ENCODE measurements at places on chromosomes 11 and 22.

DNA sequence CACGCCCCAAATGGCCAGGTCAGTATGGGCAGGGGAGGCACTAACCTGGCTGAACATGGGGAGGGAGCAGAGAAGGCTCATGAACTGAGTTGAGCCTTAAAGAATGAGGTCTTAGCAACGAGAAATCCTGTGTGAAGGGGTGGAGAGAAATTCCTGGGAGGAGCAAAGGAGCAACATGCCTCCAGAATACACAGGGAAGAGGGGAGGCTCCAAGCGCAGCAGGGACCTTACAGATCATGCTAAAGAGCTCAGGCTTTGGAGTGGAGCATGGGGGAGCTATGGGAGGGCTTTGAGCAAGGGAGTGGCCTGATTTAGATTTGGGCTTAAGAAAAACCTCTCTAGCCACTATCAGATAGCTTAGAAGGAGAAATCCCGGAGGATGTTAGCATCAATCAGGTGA is 88.1 kb downstream of the MN1 start:
- DNase-seq: no peak

DNA sequence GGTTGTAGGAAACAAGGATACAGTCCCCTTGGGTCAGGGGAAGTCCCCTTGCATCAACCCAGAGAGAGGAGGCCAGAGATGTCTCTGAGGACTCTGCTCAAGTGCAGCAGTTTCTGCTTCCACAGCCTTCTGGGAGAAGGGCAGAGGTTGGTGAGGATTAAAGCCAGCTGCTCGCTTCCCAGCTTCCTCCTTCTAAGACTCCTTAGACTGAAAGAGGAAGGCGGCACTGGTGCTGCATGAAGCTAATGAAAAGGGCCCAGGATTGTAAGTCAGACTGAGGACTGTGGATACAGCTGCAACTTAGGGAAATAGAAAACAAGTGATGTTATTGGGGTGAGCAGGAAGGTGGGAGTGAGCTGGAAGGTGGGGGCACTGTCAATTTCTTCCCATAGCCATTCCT is at the start of gene OR52K1:
Gene OR52K1, plus strand, starts transcription at position 202 of the 400 bp plus-strand sequence. CDS start 6,255 bp downstream, outside the sequence.
- no peak for DNase-seq

DNA sequence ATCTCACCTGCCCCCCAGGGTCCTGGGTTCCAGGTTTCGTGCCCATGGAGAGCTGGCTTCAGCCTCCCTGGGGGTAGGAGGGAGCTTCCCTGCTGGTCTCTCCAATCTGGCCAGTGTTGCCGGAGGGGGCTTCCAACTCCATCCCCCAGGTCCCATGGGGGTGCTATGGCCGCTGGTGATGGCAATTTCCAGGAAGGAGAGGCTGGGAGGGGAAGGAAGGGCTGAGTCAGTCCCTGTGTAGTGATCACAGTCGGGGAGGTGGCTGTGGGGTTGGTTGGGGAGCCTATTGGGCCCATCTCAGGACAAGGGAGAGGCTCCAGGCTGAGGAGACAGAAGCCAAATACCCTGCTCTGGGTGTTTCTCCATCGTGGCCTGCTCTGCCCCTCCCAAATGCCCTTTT is 5.7 kb upstream of the CDC42EP2 start:
- DNase-seq: no peak

DNA sequence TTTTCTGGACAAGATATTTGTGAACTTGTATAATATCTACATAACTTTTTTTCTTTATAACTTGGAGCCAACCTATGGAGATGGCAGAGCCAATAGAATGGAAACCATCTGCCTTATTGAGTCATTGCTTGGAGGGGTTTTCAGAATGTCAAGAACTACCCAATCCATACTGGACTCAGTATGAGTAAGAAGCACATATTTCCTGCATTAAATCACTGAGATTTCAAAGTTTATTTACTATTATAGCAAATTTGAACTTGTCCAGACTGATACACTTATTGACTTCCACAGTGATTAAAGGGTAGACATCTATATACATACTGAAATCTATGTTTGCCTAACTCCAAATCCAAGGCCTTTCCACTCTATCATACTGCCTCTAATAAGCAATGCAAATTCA is 704.0 kb downstream of the KCNA4 start:
- DNase-seq: no peak

DNA sequence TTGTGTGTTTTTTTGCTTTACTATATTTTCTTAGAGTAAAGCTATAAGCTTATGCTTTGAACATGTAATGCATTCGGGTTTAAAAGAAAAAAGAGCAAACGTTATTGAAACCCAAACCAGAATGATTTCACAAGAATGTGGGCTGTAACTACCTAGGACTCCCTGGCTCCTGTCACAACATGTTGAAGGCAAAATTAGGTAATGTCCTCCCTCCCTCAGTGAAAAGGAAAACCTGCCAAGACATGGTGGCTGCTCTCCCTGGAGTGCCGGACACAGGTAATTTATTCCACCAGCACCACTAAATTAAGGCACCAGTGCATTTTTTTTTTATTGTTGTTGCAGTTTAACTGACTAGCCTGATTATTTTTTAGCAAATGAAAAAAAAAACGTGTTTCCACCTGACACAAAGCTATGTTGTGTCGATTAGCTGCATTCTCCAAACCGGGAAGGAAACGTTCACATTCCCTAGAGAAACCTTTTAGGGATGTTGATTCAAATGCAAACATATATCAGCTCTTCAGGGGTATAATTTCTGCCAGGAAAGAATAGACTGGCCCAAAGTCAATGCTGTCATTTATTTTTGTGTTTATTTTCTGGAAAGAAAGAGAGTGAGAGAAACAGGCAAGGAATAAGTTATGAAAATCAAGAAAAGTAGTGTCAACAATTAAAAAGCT is 134.6 kb downstream of the CCDC34 start:
- no peak for DNase-seq

DNA sequence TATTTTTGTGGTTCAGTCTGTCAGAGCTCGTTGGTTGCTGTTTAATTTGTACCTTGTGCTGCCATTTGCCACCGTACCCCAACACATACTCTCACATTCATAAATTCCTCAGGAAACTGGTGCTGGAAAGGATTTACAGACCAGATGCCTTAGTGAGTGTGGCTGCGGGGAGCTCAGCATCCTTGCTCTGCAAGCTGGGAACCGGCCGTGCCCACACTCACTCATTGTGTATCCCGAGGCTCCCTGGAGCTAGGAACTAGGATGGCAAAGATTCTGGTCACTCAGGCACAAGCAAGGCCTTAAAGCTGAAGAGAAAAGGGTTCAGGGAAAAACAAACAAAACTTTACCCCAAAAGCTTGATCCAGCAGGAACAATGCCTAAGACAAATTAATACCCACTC is 64.6 kb upstream of the TTC12 start:
- no peak for DNase-seq

DNA sequence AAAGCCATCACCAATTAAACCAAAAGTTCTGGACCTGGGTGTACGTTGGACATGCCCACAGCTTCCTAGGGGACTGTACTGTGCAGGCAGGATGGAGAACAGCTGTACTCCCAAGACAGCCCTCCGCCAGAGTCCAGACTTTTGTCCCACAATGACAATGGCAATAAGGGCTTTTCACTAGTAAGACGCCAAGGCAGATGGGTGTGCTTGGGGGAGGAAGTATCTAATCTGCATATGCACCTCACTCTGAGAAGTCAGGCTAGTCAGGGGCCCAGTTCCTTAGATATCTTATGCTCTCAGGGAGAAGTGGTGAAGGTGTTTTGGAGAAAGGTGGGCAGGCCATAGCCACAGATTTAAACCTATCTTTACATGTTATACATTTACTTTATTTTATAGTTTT is 85.1 kb upstream of the USP47 start:
- DNase-seq: no peak

DNA sequence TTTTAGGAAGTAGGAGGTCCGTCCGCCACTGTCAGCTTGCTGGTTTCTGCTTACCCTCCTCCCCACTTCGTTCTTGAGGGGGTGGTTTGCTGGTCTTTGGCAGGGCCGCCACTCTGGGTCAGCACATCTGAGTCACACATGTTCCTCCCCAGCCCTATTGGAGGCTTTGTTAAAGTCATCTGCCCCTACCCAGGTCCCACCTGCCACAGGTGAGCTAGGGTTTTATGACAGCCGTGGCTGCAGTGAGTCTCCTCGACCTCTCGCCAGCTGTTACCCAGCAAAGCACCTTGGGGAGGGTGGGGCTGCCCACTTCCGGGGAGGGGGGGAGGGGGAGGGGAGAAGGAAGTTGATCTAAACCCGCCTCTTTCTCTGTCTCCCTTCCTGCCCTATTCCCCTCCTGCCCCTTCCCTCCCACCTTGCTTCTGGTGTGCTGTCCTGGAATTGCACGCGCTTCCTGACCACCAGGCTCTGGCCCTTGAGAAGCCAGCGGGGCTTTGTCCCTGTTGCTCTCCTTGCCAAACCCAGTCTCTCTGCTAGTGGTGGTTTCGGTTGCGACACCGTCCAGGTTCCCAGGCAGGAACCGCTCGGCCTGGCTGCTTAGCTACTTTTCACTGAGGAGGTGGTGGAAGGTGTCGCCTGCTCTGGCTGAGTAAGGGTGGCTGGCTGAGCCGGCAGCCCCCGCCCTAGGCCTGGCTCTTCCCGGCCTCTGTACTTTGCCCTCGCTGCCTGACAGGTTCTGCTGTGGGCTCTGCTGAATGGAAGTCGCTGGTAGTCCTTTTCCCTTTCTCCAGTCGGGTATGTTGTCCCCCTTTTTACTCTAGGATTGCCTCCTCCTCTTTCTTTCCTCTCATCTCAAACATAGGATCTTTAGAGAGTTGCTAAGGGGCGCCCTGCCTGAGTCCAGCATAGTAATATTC is 28.5 kb downstream of the RCOR2 start:
- DNase-seq: peak; percentile 80

GRCh38 chr22:47052236-47053012 is 290.0 kb downstream of the TBC1D22A start:
- DNase-seq: no peak

- DNase-seq: no peak
Observed at GRCh38 chr11:17767301-17767885, 32.8 kb downstream of the KCNC1 start.

DNA sequence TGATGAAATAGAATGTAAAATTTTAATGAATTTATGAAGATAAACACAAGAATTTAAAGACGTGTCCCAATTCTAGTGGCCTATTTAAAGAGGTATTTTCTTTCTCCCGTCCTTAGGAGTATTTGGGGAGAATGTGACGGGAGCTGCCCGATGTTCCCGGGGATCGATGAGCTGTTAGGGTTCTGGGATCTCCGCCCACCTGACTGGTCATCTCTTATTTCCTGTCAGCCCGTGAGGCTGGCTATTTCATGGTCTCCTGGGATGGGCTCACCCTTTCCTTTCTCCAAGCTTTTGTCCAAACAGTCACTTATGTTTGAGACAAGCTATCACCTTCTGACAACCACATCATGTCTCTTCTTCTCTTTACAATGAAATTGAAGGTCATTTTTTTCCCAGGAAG is 16.9 kb upstream of the CLMP start:
- no peak for DNase-seq

DNA sequence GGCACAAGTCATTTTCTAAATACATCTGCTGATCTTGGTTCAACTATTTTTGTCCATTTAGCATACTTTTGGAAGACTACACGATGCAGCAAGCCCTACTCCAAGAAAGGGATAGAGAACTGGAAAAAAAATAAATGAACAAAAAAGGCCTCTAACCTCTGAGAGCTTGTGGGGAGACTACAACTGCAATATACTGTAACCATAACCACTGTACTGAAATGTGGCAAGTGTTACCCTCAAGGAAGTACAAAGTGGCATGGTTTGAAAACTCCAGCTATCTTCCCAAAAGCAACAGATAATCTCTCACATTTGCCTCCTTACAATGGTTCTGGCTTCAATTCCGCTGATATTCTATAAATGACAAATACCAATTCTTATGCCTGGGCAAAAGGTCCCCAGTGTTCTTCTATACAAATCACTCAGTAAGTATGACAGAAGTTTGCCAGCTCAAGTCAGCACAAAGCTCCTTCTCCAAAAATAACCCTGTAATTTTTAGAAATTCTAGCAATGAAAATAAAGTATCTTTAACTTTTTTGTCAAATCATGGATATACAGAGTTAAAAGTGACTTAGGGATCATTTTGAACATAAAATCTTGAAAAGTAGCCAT is 22.9 kb downstream of the AMBRA1 start:
- DNase-seq: no peak

DNA sequence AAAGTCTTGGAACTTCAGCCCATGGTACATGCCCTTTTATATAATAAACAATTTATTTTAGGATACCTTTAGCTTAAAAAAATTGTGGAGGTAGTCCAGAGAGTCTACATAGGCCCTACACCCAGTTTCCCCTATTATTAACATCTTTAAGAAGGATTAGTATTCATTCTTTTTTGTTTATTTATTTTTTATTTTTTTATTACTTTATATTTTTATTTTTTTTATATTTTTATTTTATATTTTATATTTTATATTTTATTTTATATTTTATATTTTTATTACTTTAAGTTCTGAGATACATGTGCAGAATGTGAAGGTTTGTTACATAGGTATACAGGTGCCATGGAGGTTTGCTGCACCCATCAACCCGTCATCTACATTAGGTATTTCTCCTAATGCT is 15.9 kb upstream of the ABTB2 start:
- no peak for DNase-seq

GRCh38 chr11:6285019-6285418 is 25.4 kb downstream of the CCKBR start:
- no peak for DNase-seq

GRCh38 chr22:41041532-41041931 is 50.9 kb upstream of the EP300 start:
- no peak for DNase-seq

GRCh38 chr11:28017816-28018215 is 90.1 kb downstream of the KIF18A start:
- no peak for DNase-seq

DNA sequence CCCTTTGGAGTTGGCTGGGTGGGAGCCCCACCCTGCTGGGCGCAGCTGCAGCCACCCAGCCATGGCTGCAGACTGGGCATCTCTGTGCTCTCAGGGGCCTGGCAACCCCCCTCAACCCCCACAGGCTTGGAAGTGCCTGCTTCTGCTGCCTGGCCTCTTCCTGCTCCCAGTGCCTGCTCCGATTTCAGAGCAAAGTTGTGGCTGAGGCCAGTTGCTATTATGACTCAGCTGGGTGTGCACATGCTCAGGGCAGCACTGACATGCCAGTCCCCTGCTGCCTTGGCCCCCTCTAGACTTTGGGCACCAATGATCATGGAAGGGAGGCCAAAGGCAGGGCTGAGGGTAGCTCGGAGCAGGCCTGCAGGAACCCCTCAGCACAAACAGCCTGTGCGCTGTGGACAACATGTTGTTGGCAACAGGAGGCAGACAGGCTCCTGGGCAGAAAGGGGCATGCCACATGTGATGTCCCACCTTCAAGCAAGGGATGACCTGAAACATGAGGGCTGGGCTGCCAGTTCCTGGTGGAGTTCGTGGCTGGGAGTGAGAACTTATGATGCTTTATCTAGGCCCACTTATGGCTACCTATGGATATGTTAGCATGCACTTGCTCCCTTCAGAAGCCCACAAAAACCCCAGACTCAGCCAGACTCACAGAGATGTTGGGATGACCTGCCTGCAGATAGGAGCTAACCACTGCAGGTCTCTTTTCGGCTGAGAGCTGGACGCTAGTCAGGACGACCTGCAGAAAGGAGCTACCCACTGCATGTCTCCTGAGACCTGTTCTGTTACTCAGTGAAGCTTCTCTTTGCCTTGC is 96.4 kb upstream of the AMOTL1 start:
- DNase-seq: no peak

- peak; percentile 68 for DNase-seq
Observed at GRCh38 chr11:69293819-69294505, at the start of gene MYEOV. Gene MYEOV (plus strand): TSS chr11:69294155. CDS start chr11:69295355, 1,200 bp downstream.

All from activated CD8-positive, alpha-beta memory T cell treated with anti-CD3 and anti-CD28 coated beads for 24 hours (primary cell).